ENCODE measurements at places on chromosomes 11 and 22.

- no peak for DNase-seq
Measured at GRCh38 chr11:6745465-6746015, 26.2 kb downstream of the OR2AG2 start.

DNA sequence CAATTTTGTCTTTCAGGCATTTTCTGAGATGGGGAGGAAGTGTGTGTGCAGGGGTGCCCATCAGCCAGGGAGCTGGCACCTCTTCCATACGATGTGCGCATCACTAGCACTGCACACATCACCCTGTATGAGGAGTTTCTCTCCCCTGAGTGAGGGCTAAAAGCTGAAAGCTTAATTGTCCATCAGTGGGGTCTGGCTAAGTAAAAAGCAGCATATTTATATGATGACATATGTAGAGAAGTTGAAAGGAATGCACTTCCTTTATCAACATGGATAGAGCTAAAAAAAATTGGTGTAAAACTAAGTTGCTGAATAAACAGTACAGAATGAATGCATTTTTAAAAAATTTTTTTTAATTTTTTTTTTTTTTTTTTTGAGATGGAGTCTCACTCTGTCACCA, 4.0 kb downstream of the VSTM5 start:
- no peak for DNase-seq

DNA sequence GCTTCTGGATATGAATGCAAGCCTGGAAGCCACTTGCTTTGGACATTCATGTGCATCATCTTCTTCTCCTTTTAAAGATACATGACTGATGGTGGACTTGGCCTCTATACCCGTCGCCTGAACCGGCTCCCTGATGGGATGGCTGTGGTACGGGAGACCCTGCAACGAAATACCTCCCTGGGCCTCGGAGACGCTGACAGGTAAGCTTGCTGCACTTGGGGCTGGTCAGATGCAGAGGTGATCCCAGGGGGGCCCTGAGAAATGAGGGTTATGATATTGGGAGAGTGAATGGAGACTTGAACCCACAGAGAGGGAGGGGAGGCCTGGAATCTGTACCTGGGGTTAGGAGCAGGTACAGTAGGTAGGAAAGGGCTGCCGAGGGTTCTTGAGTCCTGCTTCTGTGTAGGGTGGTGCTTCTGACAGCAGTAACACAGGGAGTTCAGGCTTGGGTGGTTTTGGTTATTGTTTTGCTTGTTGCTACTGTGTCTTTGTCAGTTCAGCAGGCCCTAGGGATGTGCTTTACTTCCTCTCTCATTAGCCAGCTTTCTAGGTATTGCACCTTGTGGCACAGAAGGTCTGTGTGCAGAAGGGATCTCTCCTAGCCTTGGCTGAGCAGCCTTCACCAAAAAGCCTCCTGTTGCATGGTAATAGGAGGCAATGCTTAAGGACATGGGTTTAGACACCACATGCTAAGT, 176.1 kb downstream of the DBX1 start:
- no peak for DNase-seq

DNA sequence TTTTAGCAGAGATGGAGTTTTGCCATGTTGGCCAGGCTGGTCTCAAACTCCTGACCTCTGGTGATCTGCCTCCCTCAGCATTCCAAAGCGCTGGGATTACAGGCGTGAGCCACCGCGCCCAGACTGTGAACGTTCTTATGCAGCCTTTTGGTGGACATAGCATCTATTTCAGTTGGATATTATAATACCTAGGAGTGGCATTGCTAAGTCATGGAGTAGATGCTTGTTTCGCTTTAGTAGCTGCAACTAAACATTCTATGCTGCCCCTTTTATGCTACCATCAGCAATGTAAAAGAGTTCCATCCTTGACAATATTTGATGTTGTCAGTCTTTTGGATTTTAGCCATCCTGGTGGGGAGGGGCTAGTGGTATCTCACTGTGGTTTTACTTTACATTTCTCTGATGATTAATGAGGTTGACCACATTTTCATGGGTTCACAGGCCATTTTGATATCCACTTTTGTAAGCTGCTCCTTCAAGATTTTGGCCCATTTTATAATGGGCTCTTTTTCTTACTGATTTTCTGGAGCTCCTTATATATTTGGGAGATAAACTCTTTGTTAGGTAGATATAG, 16.5 kb upstream of the APOBEC3A start:
- DNase-seq: no peak

DNA sequence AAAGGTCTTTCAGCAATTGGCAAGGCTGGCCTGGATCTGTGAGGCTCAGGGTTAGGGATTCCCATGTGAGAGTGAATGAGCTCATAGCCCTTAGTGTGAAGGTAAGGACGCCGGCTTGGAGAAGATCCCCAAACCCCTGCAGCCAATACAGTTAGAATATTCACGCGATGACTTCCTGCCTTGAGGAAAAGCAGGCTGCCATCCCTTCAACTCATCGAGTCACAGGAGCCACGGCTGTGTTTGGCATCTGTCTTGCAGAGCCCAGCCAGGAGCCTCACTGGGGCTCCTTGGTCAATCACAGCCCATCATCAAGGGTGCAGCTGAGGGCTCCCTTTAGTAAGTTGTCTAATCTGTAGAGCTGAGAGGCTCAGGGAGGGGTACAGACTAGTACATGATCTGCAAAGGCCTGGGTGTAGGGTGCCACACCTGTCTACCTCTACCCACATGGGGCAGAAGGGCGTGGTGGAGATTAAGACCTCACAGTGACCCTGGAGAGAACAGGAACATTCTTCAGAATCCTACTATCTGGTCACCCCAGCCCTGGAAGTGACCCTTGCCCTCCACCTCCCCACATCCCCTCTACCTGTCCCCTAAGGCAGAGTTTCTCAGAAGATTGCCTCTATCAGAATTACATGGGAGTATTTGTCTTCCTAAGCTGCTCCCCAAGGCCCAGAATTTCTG, 18.5 kb downstream of the IL10RA start:
- no peak for DNase-seq

DNA sequence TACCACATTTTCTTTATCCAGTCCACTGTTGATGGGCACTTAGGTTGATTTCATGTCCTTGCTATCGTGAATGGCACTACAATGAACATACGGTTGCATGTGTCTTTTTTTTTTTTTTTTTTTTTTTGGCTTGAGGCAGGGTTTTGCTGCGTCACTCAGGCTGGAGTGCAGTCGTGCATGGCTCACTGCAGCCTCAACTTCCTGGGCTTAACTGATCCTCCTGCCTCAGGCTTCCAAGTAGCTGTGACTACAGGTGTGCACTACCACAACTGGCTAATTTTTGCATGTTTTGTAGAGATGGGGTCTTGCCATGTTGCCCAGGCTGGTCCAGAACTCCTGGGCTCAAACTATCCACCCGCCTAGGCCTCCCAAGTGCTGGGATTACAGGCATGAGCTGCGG, 1.5 kb upstream of the CCDC90B start:
- no peak for DNase-seq

- no peak for DNase-seq
Measured at GRCh38 chr11:107957109-107957588, 28.9 kb downstream of the RAB39A start.

DNA sequence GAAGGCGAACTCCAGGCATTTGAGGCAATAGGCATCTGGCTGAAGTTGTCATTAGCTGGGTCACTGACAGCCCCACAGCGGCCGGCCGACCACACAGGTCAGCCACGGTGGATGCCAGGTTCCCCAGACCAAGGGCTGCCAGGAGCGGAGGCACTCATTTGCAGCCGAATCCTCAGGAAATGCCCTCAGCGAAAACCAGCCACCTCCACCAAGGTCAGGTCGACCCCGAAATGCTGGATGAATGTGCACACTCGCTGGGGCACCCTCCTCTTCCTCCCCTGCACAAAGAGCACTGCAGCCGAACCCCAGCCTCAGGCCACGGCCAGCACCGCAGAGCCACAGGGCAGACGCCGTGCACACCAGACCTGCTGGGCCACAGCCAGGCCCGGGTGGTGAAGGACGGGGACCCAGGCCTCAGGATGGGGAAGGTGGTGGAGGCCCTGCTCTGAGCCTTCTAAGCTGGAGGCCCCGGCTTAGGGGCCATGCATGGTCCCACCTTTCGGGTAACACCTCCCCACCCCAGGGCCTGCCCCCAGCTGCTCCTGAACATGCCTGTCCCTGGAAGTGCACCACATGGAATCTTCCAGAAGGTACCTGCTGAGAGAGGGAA, 206.0 kb downstream of the BRD1 start:
- no peak for DNase-seq

GRCh38 chr11:61069427-61069826, 32.9 kb upstream of the CD5 start:
- DNase-seq: no peak

DNA sequence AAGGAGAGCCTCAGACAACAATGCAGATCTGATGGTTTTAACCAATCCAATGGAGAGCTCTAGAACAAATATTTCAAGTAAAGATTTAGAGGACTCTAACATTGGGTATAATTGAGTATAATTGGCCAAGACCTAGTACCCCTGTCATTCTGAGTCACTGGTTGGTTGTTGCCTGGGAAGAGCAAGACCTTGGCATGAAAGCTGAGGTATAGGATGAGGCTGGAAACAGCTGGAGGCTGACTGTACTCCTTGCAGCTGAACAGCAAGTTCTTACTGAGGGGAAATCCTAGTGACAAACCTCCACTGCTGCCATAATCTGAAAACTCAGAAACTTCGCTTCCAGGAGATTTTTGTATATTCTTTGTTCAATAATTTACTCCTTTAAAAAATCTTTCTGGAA, 54.3 kb upstream of the MUC15 start:
- DNase-seq: no peak

DNA sequence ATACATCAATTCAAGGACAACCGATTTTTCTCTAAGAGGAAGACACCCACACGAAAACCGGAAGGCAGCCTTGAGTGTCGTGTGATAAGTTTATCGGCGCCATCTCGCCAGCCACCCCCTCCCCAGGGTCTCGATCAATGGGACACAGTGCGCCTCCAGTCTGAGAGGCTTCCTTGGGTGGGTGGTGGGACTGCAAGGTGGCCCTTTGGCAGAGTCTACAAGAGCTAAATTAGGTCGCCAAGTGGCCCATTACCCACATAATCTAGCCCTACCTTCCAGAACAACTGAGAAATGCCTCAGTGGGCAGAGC, 64.0 kb downstream of the CD6 start:
- DNase-seq: no peak

DNA sequence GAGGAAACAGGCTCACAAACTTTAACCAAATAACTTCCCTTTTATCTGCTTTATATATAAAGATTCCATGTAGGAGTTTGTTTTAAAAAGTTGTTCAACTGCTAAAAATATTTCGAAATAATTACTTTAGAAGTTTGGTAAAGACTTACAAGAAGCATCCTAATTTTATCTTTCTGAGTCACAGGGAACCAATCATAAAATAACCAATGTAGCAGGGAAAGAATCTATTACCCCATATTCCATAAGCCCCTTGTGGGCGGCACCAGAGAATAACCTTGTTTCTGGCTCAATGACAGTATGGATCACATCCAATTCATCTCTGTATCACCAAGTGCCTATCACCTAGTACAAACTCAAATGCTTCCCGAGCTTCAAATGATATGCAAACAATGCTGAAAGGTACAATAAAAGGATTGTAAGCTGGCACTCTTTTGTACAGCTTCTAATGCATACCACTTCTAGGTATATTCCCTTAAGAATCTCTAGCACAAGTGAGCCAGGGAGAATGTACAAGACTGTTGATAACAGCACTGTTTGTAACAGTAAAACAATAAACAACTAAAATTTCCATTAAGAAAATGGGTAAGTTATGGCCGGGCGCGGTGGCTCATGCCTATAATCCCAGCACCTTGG, 158.4 kb downstream of the ATG16L2 start:
- DNase-seq: no peak

- DNase-seq: peak; percentile 4
Measured at GRCh38 chr22:32206774-32207758, 2.2 kb upstream of the RFPL2 start.

GRCh38 chr11:109148669-109149068, 273.3 kb upstream of the C11orf87 start:
- DNase-seq: no peak

DNA sequence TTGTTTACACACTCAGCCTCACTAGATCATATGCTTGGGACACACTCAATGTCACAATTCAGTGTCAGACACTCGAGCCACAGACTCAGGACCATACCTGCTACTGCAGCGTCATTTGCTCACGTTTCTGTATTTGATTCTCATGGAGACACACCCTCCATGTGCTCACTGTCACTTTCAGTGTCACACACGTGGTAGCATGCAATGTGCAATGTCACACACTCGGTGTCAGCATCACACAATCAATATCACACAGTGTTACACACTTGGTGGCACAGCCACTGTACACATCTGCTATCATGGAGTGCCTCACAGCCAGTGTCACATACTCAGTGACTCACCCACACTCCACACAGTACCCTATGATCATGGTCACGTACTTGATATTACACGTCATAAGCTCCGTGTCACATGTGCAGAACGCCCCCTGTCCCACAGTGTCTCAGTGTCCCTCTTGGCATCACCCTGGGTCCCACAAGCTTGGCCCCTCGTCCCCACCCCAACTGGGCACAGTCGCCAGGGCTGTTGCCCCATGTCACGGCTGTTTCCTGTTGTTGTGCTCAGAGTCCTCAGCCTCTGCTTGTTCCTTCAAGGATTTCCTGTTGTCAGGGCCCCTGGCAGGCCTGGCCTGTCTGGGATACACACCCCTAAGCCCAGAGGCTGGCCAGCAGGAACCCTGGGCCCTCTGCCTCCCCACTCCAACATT, 49.6 kb downstream of the PDE2A start:
- DNase-seq: no peak

DNA sequence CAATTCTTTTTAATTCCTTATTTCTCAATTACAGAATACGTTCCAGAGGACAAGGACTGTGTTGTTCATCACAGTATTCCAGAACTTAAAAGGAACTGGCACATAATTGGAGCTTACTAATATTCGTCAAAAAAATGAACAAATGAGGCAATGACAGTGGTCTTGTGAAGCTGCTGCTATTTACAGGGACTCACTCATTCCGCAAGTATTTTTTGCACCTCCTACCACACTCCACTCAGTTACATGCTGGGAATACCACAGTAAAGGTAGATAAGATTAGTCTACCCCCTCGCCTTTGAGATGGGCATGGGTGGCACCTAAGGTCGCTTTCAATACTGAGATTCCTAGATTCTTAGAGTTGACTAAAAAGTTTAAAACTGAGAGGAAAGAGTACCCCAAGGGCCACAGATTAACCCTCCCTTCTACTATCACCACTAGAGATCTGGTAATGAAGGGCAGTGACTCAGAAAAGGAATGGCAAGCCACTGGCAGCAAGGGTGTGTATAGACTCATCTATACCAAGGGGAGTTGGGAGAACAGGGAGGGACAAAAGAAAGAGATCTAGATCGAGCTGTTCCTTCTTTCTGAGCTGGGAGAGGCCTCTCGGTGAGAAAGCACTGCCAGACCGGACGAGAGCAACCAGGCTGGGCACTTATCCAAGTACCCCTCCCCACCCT, 85.0 kb downstream of the RPL27A start:
- DNase-seq: no peak
